Stimulated activated naive CD8-positive, alpha-beta T cell treated with anti-CD3 and anti-CD28 coated beads, Interleukin-15, amount 100 ng/mL, for 72 hours (primary cell): ENCODE measurements at places on chromosomes 2 and 18.
A peak's percentile ranks its signal among the peaks of the same experiment; 100 is the strongest.

DNA sequence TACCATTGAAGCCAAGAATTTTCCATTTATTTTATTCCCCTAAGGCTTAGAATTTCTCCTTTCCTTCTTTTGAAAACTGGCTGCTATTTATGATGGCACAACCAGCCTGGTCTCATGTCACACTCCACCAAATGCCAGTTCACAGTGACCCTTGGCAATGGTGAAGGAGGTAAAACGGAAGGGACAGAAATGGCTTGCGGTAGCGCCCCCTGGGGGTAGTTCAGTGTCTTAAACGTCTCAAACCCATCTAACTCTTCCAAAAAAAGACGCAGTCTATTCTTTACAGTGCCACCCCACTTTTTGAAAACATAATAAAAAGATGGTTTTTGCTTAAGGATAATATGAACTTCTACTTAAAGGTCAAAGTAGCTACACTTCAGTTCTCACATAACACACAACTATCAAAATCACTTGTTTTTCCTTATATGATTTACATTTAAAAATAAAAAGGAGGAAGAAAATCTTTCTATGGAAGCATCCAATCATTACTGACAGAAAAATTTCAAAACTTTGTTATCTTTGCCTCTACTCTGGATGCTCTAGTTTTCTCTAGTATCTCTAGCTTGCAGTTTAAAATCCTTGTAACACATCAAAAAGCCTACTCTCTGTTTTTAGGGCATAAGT is 28.0 kb downstream of the PNO1 start:
- peak; percentile 41 for DNase-seq

DNA sequence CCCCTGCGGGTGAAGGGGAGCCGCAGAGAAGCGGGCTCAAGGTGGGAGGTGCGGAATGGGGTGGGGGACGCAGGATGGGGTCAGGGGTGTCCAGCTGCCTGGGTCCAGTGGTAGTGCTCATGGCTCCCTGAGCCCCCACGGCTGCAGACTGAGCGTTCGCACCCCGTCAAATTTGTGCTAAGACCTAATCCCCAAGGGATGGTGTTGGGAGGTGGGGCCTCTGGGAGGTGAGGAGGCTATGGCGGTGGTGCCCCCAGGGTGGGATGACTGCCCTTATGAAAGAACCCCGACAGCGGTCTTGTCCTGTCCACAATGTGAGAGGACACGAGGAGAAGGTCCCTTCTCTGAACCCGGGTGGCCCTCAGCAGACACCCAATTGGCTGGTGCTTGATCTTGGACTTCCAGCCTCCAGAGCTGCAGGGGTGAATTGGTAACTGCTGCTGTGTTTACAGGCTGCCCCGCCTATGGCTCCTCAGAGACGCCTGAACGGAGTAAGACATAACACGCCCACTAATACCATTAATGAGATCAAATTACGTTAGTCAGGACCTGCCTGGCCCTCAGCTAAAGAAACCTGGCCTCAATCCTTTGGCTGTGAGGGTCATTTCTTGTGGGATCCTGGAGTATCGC is 42.6 kb downstream of the PXDN start:
- DNase-seq = no peak

GRCh38 chr18:56662502-56662901 is 11.3 kb downstream of the WDR7 start:
- no peak for DNase-seq

GRCh38 chr2:182080493-182080892 is 94.8 kb downstream of the PPP1R1C start:
- DNase-seq = no peak

DNA sequence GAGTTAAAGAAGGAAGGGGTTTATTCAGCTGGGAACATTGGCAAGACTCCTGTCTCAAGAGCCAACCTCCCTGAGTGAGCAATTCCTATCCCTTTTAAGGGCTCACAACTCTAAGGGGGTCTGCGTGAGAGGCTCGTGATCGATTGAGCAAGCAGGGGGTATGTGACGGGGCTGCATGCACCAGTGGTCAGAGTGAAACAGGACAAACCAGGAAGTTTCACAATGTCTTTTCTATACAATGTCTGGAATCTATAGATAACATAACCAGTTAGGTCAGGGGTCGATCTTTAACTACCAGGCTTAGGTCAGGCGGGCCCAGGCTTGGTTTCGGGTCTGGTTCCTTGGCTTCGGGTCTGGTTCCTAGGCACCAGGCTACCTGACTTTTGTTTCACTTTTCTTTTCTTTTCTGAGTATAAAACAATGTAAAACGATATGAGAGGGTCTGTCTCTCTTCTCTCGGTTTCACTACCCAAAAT is 30.1 kb upstream of the LIPG start:
- DNase-seq = no peak

- DNase-seq = no peak
Measured at GRCh38 chr2:164146441-164146840, 410.6 kb upstream of the FIGN start.

DNA sequence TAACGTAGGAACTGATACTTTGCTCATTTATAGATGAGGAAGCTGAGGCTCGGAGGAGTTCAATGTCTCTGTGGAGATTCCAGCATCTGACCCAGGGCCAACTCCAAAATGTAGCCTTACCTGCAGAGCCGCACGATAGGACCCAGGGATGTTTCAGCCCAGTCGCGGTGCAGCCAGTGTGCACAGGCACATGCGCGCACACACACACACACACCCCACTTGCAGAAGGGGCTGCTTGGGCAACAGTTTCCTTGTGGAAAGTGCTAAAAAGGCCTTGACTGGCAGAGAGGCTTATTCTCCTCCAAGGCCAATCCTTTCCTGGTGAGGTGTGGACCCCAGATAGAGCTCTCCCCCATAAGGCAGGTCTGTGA is 101.7 kb downstream of the ZFP36L2 start:
- no peak for DNase-seq

GRCh38 chr2:14364471-14364870 is 268.0 kb upstream of the LRATD1 start:
- DNase-seq = no peak

DNA sequence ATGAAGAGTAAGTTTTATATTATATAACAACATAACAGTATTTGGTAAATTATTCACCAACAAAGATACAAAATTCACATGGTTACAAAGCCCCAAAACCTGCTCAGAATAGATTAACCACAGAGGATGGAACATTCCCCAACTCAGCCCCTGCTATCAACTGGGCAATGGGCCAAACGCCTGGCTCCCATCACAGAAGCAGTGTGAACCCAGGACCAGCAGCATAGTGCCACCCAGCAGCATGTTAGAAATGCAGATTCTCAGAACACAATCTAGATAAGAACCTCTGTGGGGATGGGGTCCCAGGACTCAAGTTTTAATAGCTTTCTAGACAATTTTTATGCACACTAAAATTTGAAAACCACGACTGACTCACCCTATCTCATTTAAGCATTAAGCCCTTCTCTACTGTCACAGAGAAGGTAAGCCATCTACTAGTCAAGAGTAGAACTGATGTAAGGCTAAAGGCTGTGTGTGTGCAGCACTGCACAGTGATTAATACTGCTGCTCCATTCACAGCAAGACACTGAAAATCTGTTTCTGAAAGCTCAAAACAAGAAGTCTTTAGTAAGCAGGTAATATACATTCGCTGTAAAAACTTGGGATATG is 15.2 kb downstream of the AFG3L2 start:
- DNase-seq = no peak

GRCh38 chr2:213248637-213249036 is 35.6 kb upstream of the SPAG16 start:
- no peak for DNase-seq

DNA sequence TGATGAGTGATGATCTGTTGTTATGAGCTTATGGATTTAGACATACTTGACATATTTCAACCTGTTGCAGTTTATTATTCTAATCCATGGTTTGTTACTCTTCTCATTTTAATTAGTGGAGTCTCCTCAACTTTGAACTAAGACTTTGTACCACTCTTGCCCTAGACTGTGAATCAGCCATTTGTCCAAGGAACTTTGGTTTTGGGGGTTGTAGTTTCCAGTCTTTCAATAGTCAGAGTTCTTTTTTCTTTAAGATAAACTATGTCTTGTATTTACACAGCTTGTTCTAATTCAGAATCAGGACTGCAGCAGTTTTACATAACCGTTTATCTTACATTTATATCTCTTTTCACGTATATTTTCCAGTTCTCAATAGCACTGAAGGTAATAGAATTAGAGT is 133.6 kb downstream of the GULP1 start:
- no peak for DNase-seq

GRCh38 chr2:30402441-30403182 is 44.4 kb upstream of the LCLAT1 start:
- no peak for DNase-seq

DNA sequence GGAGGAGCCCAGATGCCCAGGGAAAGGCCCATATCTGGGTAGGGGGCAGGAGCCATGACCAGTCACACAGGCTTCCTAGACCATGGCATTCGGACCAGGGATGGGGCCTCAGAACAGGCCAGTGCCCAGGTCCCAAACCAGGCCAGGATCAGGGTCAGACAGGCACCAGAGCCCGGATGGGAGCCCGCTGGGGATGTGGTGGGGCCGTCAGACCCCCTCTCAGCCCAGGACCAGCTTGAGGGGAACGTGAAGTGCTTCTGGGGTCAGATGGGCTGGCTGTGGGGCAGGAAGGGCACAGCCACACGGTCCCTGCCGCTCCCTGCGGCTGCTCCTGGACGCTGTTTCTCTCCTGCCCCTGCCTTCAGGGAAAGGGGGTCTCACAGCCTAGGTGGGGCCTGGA is 39.1 kb downstream of the SNED1 start:
- no peak for DNase-seq

GRCh38 chr2:68519236-68519635 is 51.9 kb downstream of the APLF start:
- no peak for DNase-seq
